Jurkat, Clone E6-1 (cell line): ENCODE measurements at places on chromosomes 4 and X.

DNA sequence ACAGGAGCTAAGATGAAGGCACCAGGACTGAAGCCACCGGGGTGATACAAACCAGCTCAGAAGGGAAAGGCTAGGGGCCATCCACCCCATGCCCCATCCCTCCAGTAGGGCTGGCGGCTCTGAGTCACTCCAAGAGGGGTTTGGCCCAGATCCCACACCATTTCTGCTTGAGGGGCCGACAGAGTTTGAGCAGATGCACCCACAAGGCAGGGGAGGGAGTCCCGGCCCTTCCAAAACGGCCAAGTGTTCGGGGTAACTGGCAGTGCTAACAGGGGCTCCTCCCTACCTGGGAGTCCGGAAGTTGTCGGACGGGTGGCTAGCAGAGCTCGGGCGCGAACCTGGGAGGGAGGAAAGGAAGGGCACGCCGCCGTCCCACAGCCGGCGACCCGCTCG is 412 bp downstream of the SLC10A3 start:
- DNase-seq, result no peak

DNA sequence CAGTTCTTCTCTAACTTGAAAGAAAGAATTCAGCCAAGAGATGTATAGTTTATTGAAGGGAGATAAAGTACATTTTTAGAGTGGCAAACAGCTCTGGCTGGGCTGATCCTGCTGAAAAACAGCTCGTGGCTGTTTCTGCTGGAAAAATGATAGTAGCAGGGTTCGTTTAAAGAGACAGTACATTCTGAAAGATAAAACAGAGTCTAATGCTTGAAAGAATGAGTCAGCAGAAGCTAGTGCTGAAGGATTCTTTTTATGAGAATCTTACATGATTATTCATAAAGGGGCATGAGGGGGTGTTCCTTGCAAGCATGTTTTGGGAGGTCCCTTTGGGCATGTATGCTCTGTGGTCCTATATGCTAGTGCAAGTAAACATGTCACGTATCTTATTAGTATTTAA is 790.0 kb downstream of the PCDH18 start:
- no peak for DNase-seq

GRCh38 chrX:28329156-28329555 is 258.1 kb upstream of the IL1RAPL1 start:
- no peak for DNase-seq

DNA sequence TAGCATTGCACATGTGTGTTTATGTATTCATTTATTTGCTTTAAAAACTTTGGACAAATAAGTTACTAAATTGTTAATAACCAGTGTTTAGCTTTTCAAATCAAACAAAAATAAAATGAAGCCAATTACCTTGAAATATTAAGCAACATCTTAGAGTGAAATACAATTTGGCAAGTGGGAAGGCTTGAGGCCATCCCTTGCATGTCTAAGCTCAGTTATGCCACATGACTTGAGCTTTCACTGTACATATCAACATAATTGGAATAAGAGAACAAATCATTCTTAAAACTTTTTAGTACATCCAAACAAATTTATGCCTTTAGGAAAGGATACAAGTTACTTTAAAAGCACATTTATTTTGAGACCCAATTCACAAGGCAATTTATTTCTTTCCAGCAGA is 640.6 kb downstream of the SPRY1 start:
- no peak for DNase-seq

DNA sequence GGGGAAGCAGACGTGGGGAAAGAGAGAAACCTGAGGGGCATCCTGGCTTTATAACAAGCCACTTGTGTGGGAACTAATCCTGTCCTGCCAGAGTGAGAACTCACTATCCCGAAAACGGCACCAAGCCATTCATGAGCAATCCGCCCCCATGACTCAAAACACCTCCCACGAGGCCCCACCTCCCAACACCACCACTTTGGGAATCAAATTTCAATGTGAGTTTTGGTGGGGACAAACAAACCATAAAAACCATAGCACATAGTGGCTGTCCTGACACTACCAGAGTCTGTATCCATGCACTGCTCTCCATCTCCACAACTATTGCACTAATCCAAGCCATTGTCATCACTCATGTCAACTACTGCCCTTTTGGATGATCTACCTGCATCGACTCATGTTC is 28.5 kb upstream of the SEPTIN6 start:
- DNase-seq, result no peak

DNA sequence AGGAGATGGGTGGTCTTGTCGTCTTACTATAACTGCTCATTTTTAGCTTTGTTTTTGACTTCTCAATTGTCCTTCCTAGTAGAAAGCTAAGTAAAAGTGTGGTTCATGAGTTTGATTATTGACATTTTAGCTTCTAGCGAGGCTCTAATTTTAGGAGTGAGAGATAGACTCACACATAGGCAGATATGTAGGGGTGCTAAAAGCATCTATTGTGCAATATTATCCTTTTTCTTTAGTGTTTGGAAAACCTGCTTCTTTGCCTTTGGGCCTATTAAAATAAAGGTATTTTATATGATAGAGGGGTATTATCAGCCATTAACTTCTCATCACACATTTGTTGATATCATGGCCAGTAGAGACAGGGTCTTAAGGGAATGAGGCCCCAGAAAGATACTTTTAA is 195.3 kb downstream of the SPRY1 start:
- no peak for DNase-seq

GRCh38 chrX:141904262-141904661 is 568 bp downstream of the MAGEC1 start:
- no peak for DNase-seq

GRCh38 chr4:54082168-54082567 is 17.8 kb upstream of the CHIC2 start:
- DNase-seq, result no peak

DNA sequence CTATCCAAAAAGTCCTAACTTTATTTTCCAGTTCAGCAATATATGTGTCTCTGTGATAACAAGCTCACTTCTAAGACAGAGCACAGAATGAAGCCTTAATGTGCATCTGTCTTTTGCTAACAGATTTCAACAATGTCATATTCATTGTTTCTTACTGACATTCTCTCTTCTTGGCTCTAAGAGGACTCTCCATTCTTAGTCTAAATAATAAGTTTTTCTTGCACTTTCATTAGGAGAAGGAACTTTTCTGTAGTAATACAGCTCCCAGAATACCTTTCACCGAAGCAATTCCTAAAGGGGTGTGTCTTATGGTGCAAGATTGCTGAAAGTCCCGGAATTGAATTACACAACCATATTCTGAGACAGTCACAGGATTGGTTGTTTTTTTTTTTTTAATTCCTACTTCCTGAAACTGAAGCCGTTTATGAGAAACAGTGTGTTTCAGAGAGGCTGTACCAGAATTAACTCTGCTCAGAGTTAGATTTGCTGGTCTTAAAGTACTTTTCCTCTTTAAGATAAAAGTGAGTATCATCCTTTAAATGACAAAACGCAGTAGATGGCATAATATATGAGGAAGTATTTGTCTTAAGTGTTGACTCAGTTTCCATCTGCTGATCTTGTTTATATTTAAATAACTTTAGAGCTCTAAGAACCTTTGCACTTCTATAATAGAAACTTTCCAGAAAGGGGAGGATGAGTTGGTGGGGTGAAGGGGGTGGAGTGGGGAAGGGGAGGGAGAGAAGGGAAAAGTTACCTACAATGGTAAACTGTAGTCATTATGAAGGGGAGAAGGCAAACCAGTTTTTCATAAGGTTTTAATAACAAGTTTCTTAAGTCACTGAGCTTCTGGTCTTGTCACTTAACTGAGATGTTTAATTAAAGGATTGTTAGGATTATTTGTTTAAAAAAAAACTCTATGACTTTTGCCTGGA is at the start of gene ALPK1:
TSS of gene ALPK1 (plus strand) at position 421 of the 932 bp plus-strand sequence.
- peak; percentile 33 for DNase-seq

GRCh38 chrX:15468036-15468435 is 25.1 kb downstream of the PIR start:
- DNase-seq, result peak; percentile 14

DNA sequence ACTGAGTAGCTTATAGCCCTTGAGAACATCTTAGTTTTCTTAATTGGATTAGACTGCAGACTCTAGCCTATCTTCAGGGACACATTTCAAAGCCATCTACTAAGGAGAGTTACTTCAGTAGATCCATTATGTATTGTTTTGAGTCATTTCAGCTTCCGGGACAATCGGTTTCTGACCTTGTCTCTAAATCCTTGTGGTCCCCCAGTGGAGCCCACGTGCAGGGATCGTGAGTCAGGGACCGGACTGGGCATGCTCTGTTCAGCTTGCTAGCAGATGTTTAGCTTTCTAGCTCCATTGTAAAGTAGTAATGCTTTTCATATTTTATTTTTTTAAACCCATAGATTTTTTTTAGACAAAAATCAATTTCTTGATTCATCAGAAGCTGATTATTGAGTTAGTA is 211.9 kb upstream of the PRPS2 start:
- no peak for DNase-seq

DNA sequence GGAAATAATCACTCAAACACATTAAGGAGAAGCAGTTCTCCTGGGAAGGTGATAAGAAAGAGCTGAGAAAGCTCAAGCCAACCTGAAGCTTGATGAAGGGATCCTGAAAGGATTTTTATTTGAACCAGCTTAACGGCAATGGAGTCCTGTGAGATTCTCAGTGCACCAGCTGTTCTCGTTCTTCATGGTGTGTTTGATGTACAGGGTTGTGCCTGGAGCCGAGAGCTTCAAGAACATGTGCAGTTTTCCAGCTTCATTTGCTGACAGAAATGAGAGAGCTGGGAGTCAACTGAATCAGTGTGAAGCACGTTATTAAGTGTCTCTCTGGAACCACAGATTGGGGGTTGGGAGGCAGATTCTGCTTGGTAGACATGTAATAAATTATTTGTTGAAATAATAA is 115.7 kb downstream of the ANKRD50 start:
- no peak for DNase-seq

DNA sequence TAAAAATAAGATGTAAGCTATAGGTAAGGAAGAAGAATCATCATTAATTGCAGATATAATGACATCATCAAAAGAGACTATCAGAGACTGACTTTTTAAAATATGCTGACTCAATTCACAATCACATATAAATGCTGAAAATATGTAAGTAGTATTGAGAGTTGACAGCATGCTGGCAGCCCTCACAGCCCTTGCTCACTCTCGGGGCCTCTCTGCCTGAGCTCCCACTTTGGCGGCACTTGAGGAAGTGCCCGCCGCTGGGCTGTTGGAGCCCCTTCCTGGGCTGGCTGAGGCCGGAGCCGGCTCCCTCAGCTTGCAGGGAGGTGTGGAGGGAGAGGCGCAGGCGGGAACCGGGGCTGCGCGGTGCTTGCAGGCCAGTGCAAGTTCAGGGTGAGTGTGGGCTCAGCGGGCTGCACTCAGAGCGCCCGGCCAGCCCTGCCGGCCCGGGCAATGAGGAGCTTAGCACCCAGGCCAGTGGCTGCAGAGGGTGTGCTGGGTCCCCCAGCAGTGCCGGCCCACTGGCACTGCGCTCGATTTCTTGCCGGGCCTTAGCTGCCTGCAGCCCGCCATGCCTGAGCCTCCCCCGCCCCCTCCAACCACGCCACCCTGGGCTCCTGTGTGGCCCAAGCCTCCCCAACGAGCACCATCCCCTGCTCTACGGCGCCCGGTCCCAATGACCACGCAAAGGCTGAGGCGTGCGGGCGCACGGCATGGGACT is 68.9 kb downstream of the RAB28 start:
- DNase-seq, result no peak

- DNase-seq, result no peak
Observed at GRCh38 chrX:148995661-148996060, 495.2 kb downstream of the AFF2 start.
